ENCODE measurements at places on chromosomes 3 and 15.

DNA sequence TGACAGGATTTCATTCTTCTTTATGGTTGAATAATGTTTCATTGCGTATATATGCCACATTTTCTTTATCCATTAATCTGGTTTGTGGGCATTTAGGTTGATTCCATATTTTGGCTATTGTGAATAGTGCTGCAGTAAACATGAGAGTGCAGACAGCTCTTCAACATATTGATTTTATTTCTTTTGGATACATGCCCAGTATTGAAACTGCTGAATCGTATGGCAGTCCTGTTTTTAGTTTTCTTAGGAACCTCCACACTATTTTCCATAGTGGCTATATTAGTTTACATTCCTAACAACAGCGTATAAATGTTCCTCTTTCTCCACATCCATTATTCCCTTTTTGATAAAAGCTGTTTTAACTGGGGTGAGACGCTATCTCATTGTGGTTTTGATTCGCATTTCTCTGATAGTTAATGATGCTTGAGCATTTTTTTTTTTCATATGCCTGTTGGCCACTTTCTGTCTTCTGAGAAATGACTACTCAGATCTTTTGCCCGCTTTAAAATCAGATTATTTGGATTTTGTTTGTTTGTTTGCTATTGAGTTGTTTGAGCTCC lies 21.7 kb downstream of the AQP9 start:
- no peak for DNase-seq

DNA sequence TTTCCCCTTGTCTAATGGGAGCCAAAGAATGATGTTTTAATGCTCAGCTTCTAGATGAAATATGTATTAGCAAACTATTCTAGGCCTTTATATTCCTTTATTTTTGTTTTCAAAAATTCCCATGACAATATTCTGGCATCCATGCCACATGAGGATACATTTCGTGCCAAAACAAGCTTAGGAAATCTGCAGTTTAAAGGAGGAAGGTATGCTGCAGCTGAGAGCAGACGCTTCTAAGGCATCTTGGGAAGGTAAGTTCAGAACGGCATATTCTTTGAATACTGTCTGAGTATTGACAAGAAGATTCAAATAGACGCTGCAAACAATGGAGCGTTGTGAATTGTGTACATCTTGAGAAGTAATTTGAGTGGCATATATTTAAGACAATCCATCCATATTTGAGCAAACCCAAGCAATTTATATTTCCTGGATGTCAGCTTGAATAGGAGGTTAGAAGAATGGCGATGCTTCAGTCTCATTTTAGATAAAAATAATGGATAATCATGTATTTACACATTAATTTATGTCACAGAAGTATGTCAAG lies 158.6 kb downstream of the RAP2B start:
- no peak for DNase-seq

DNA sequence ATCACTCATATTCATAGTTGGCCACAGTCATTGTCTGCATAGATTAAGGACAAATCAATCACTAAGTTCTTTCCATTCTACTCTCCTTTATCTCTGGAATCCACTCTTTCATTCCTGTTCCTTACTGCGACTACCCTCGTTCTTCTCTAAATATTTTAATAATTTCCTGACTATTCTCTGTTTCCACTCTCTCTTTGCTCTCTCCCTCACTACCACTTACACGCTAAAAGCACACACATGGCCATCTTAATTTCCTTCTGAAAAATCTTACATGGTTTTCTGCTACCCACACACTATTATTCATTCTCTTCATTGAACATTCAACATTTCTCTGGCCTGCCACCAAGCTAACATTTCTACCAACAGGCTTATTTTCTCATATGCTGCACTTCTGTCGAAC lies 279.6 kb upstream of the PLSCR5 start:
- DNase-seq = no peak

GRCh38 chr3:73319179-73319769 lies 257.8 kb downstream of the EBLN2 start:
- DNase-seq = no peak

DNA sequence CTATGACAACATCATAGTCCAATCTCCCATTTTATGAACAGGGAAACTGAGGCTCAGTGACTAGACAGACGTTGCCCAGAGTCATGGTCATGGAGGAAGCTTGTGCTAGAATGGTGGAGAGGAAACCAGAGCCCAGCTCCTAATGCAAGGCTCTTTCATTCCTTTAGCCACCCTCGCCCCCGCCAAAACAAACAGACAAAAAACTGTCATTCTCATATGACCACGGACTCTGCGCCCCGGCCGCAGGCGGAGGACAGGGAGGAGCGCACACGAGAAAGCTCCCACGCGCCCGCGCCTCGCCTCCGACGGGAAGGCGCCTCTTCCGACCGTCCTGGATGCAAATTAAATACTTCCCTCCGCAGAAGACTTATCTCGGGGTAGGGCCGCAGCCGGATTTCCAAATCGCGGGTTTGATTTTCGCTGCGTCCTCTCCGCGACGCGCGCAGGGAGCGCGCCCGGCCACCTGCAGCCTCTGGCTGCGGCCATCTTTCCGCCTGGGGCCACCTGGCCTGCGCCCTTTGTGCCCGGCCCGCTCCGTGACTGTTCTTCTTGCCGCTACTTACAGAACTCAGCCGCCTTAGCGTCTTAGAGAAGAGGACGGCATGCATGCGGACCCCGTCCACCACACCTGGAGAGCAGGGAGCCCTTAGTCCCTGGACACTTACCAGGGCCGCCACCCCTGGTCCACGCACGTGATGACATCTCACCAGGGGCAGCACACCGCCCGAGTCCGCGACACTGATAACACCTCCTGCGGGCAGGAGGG lies 670 bp upstream of the ATP13A3 start:
- DNase-seq = peak; percentile 56

DNA sequence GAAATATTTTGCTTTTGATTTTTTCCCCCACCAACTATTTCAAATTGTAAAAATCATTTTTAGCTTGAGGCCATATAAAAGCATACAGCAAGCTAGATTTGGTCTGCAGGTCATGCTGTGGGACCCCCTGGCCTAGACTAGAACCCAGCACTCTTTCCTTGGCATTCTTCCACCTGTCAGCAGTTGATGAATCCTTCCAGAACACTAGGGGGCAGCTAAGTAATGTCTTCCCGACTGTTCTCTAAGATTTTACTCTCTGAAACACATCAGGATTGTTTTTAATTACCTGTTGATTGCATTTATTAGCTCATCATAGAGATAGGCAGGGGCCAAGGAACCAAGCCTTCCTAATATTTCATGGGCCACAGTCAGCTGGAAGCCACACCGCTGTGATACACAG lies 174.5 kb downstream of the CACNA1D start:
- no peak for DNase-seq

DNA sequence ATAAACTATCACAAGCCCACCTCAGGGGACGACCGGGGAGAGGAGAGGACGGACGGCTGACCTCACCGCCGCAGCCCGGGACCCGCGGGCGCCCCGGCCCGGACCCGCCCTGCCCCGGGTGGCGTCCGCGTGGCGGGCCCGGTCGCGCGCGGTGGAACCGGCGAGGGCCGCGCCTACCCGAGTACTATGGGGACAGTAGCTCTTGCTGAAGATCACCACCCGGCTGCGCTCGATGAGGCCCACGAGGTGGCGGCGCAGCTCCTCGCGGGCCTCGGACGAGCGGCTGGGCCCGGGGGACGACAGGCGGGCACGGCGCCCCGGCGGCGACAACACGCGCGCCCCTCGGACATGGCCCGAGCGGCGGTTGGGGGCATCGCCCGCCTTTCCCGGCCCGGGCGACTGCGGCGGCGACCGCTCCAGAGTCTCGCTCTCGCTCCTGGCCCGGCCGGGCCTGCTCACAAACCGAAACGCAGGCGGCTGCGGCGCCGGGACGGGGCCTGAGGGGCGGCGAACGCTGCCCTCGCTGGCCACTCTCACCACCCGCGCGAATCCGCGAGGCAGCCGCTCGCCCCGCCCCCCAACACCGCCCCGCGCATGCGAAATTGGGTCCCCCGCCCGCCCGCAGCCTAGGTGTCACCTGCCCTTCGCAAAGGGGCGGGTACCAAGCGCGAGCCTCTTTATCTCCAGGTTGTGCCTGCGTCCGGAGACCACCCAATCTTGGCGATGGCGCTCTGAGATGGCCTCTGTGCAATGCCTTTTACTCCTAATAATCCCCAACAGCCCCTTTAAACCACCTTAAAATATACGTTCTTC lies at the start of gene TXNRD3:
TSS of gene TXNRD3 (minus strand) at position 554 of the 813 bp plus-strand sequence.
- DNase-seq = peak; percentile 69

GRCh38 chr3:73569246-73569760 lies 55.4 kb downstream of the PDZRN3 start:
- no peak for DNase-seq

DNA sequence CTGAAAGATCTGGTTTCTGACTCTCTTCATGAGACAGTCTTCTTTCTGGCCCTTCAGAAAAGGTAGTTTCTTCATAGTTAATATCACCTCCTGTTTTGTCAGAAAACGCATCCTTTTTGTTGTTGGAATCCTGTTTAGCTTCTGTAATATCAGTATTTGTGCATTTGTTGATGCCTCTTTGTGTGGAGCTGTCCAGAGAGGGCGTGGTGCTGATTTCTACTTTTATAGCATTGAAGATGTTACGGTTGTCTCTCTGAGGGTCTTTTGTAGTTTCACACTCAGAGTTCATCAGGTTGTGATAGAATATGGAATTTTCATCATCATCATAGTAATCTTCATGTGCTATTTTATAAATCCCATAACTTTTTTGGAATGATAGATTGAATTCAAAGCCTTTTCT lies 8.9 kb downstream of the GPR149 start:
- DNase-seq = peak; percentile 9

Data from EL (cell line).